NCI-H82 (cell line): ENCODE measurements at places on chromosomes 7 and 10.

- DNase-seq: peak; percentile 81
These were observed 557 bp upstream of the TAX1BP1 start for GRCh38 chr7:27739301-27739908.

DNA sequence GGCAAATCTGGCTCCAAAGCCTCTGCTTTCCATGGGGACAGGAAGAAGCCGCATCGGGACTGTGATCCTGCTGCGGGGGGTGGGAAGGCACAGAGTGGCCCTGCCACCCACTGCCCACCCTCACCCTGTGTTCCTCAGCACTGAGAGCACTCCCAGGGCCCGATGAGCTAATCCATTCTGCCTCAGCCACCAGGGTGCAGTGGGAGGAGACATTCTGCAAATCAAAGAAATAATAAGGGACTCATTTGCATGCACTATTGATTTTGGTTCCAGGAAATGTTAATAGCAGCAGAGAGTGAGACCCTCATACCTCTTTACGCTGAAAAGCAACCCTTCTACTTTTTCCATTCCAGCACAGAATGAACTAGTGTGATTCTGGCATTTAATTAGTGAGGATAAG lies 572.8 kb downstream of the INHBA start:
- DNase-seq: peak; percentile 41

- DNase-seq: no peak
These were observed 5.6 kb downstream of the DOCK1 start for GRCh38 chr10:126910798-126911197.

GRCh38 chr7:83410989-83411591 lies 237.8 kb downstream of the SEMA3E start:
- DNase-seq: peak; percentile 77

- no peak for DNase-seq
These were observed 606.2 kb downstream of the PCDH15 start for GRCh38 chr10:54194806-54195205.
